ENCODE measurements at places on chromosomes 7 and 10.

GRCh38 chr7:901388-902154 is 25.2 kb downstream of the GET4 start:
- DNase-seq: peak; percentile 68

DNA sequence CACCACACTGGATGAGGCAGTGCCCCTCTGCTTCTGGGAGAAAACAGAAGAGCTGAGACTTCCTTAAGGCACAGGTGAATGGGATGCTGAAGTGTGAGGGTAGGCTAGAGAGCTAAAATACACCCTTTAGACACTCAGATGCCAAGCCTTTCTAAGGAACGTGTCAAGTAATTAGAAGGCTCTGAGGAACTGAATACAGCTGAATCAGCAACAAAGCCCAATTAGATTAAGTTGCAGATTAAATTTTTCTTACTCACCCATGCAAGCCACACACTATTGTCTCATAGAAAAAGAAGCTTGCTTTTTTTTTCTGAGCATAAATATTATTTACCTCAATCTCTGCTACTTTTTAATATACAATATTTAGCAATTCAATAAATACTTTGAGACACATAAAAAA is 354.3 kb upstream of the NRG3 start:
- DNase-seq: no peak

DNA sequence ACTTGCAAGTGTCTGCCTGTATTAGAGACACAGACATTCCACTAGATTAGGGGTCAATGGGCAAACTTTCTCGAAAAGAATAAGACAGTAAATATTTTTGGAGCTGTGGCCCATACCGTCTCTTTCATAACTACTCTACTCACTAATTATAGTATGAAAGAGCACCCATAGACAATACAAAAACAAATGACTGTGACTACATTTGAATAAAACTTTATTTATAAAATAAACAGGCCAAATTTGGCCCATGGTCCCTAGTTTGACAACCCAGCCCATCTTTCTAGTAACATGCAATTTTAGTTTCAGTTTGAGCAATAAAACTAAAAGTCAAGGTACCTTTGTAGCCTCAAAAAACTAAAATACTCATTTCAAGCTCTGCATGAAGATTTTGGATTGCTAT is 294.6 kb downstream of the PARD3 start:
- DNase-seq: no peak

- DNase-seq: no peak
These were observed 184.7 kb upstream of the PCDH15 start for GRCh38 chr10:54985732-54986131.

- DNase-seq: no peak
These were observed 26.8 kb upstream of the MYO3A start for GRCh38 chr10:25907261-25907660.

DNA sequence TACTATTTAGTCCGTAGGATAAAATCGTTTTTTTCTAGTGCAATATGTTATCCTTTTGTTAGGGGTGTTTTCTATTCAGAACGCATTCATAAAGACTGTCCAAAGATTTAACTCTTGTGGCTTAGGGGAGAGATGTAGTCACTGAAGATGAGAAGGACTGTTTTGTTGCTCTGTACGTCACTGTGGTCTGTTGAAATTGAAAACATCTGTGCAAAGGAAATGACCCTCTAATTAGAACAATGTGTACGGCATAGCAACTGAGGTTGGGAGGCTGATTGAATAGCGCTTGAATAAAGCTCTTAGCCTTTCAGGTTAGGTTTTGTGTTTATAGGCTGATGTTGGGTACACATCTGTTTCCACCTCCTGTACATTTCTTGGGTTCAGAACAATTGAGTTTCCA is 453.4 kb upstream of the AKR1E2 start:
- DNase-seq: no peak
